Activated CD4-positive, alpha-beta T cell treated with anti-CD3 and anti-CD28 coated beads, Interleukin-2, amount 50 U/mL, for 4 hours (primary cell): ENCODE measurements at places on chromosomes 3 and 15.

- DNase-seq: no peak
These were observed 2.0 kb downstream of the SIDT1 start for GRCh38 chr3:113534365-113534764.

GRCh38 chr3:102896851-102897621, 462.2 kb downstream of the ZPLD1 start:
- DNase-seq: no peak

DNA sequence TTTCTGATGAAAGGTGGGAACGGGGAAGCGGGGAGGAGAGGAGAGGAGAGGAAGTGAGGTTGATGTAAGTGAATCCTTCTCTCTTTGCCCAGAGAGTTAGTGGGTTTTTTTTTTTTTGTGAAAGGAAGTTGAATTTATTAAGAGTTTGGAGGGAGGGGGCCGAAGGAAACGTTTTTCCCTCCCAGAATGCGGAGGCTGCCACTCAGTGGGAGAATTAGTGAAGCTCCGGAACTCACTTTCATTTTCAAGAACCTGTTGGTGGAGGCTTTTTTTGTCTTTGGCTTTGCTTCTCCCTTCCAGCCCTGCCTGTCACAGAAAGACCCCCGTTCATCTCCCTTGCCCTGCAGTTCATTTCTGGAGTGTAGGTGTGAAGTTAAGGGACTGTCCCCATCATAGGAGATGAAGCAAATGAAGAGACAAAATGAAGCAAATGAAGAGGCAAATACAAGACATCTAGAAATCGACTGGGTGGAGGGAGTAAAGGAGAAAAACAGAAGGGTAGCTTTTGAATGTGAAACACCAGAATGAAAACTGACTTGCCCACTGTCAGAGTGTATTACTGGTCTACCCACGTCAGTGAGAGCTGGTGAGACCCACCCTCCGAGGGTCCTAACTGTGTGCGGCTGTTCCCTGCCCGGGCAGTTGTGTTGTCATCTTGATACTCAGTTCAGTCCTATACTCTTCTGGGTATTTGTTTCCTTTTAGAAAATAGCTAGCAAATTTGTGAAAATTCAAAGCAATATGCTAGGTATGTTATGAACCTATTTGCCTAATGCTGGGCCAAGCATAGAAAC, 91.5 kb downstream of the ITPR1 start:
- DNase-seq: no peak

GRCh38 chr3:184874709-184875644, 63.0 kb downstream of the VPS8 start:
- no peak for DNase-seq

DNA sequence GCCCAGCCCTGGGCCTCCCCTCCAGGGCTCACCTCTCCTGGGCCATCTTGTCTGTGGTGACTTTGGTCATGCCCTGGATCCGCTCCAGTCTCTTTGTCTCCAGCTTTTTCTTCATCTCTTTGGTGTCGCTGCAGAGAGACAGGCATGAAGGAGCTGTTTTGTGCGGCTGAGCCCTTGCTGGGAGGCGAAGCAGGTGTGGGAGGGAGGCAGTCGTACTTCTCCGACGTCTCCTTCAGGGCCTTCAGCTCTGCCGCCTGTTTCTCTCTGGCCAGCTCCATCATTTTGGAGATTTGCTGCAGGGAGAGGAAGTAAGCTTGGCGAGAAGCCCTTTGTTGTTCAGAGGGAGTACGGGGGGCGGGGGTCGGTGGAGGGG, 7.7 kb upstream of the ANKRD63 start:
- no peak for DNase-seq

DNA sequence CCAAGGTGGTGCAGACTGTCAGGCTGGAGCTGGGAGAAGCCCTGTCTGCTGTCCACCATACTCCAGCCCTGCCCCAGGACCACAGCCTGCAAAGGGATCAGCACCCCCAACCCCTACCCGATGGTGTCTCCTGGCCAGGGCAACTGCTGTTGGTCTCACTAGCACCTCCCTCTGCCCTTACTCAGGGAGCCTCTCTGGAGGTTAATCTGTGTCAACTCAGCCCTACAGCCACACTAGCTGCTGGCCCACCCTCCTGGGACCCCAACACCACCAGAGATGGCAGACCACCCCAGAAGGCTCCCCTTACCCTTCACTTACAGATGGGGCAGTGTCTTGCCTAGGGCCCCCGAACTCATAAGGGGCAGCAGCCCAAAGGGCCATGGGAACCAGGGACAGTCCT, 65.2 kb downstream of the TLE3 start:
- no peak for DNase-seq

GRCh38 chr15:67696087-67696486, 129.2 kb upstream of the SKOR1 start:
- no peak for DNase-seq

- DNase-seq: no peak
These were observed 360.4 kb downstream of the FGF12 start for GRCh38 chr3:192366916-192367315.

GRCh38 chr3:139327861-139328260, 16.0 kb upstream of the MRPS22 start:
- DNase-seq: no peak
